ENCODE measurements at places on chromosomes 7 and 10.

DNA sequence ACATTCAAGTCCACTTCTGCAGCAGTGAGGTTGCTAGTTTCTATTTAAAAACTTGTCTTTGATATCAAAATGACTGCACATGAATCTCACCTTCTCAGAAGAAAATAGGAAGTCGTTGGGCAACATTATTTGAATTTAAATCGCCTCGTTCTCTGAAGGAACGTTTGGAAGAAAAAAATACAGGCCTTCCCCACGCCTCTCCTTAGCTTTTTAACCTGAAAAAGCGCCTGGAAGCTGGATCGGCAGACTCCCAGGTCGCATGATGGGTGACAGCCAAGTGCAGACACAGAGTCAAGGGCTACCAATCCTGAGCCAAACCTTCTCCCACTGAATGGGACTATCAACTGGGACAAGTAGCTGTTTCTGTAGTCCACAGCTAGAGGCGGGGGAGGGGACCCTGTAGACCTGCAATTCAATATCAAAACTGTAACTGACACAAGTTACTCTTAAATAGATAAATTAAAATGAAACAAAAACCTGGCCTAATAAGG lies 2.2 kb downstream of the FAM53B start:
- DNase-seq: no peak

- DNase-seq: no peak
These were observed 1.2 kb upstream of the MAP3K8 start for GRCh38 chr10:30432622-30433305.

DNA sequence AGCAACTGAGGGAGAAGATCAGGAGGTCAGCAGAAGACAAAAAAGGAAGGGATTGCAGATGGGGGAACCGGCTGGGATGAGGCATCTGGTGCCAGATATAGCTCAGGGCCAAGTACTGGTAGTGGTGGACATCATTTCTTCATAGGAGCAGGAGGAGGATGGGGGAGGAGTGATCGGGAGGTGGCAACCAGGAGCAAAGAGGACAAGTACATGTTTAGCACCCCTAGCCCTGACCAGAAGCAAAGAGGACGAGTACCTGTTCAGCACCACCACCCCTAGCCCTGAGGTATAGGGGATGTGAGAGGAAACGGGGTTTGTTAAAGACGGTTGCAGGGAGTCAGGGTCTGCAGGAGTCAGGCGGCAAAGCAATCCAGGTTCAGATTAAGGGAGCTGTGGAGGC lies 84.5 kb upstream of the NPS start:
- no peak for DNase-seq

- peak; percentile 54 for DNase-seq
These were observed 256.7 kb downstream of the AGMO start for GRCh38 chr7:15305002-15305600.

DNA sequence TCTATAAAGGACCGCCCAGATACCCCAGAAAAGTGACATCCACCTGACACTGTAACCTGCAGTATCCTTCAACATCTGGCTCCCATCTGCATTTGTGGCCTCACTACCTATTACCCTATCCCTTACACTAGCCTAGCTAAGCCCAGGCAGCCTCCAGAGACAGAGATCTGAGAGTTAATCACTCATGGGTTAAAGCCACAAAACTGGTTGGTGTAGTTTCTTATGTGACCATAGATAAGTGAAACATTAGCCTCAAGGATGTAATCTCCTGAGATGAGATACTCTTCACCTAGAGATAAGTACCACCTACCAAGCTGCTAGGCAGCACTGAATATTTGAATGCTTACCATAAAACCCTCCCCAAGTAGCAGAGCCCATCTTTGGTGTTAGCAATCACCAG lies 35.4 kb downstream of the CTTNBP2 start:
- no peak for DNase-seq

DNA sequence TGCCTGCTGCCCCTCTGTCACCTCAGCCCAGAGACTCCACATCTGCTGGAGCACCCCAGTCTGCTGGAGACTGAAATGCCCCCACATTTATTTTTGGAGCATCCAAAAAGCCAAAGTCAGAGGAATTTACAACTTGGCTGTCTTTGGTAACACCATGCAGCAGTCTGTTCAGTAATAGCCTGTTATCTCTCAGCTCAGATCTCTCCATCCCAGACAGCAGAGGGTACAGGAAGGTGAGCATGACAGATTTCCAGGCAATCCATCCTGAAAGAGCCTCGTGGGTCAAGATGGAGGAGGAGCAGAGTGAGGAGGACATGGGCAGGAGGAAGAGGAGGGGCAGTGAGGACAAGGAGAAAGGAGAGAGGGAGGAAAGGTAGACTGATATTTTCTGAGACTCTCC lies 55.9 kb downstream of the GRID1 start:
- no peak for DNase-seq

DNA sequence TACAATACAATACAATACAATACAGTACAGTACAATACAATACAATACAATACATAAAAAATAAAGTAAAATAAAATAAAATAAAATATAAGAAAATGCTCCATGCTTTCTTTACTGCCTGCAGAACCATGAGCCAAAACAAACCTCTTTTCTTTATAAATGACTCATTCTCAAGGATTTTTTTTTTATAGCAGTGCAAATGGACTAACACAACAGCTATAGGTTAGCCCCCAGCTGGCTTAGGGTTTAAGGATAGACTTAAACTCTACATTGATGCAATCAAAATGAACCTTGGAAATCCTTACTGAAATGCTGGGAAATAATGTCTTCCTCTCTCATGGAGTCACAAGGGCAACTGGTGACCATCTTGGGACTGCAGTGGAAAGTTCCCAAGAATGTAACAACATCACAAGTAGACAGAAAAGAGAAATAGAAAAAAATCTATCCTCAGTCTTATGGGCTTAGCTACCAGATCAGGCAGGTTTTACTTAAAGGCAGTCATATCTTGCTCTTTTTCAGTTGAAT lies 348.9 kb downstream of the ARL4A start:
- no peak for DNase-seq

DNA sequence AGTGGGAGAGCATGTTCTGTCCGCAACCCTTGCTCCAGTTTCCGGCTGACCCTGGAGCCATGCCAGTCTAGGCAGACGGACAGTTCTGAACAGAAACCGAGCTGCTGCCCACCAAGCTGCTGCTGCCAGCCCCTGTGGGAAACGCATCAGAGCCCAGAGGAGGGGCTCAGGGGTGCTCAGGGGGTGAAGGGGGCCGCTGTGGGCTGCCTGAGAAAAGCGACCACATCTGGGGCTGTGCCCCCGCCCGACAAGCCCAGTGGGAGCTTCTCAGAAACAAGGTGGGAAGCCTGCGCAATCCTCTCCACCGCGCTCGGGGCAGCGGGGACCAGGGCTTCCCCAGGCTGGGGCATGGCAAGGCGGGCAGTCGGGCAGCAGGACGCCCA lies 38.8 kb upstream of the CFAP46 start:
- no peak for DNase-seq

DNA sequence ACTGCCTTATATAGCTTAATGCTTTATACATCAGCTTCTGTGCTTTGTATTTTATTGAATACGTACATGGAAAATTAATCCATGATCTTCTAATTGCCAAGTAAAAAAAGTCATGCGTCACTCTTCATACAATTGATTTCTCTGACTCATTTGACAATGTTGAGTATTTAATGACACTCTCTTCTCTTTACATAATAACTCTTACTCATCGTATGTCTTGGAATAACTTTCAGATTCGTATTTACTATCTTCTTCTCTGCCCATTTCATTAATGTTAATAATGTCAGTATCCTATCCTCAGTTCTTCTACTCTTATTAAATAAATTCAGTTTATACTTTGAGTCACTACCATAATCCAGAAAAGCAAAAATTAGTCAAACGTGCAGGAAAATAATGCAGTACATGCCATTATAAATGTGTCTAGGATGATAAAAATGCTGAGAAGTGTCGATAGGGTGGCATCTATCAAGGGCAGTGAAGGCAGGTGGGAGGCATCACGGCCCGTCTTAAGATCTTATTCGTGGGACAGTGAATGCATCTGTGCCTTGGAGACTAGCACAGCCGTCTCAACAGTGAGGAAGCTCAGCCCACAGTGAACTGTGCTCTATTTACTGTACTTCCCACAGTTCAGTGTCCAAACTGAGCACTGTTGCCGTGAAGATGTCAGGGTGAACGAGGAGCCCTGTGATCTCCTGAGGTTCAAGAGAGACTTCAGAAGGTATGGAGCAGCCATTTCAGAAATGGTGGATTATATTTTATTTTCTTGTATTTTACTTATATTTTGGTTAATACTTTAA lies 39.8 kb upstream of the AKR1E2 start:
- DNase-seq: no peak

GRCh38 chr10:8350250-8350967 lies 295.9 kb downstream of the GATA3 start:
- DNase-seq: no peak

- no peak for DNase-seq
These were observed 224.5 kb upstream of the SP8 start for GRCh38 chr7:21011153-21011552.

DNA sequence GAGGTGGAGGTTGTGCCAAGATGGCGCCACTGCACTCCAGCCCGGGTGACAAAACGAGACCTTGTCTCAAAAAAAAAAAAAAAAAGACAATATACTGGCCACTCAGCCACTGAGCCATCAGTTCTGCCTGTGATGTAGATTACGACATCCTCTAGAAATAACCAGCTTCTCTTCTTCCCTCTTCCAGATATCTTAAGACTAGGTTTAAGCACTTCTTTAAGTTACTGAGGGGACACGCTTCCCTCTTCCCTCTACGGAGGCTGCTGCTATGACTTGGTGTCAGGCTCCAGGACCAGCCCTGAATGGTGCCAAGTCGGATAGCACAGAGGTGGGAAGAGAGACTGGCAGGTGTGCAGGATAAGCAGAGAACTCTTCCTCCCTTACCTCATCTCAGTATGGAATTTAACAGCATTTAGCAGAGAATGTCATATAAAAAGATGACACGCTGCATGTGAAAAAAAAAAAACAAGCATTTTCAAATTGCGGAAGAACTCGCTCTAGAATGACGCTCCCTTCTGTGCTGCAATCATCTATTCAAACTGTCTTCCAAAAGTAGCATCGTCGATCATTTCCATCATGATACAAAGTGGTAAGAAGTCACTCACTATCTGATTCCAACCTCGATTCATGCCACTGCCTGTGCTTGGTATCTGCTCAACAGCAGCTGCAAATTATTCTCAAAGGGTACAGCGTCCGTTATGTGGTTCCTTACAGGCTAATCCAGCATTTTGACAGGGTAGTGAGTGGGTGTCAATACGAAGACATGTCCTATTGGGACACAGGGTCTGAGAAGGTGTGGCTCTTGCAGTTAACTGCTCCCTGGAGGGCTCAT lies 13.8 kb downstream of the DAGLB start:
- DNase-seq: no peak

DNA sequence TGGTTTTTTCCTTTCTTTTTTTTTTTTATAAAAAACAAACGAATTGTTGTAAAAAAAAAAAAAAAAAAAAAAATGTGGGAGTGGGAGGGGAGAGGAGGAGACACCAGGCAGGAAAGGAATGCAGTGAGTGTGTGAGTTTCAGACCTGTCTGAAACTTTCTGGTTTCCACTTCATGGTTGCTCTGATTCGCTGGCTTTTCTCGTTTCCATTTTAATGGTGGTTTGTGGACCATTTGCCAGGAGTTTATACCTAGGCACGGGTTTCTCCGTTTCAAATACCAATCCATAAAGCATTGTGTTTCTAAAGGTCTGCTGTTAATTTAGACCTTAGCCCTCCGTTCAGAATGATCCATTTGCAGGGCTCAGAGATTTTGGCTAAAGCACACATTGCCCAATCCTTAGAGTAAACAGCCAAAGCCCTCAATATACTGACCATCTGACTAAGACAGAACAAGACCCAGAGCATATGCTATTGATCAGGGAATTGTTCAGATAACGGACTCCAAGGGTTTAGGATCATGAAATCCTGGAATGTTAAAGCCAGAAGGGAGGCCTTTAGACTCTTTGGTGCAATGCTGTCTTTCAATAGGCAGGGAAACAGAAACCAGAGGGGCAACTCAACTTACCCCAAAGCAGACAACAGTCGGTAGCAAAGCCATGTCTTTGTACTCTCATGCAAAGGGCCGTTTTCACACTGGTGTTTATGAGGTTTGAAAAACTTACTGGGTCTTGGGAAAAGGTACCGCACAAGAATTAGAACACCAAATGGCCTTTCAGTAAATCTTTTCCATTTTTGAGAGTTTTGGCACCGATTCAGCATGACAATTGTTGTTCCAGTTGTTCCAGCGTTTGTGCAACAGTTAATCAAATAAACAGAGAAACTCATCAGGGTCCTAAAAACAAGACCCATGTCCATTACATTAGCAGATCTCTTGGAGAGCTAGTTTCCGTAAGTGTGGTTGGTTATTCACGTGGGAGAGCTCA lies 94.3 kb upstream of the AGBL3 start:
- DNase-seq: no peak

DNA sequence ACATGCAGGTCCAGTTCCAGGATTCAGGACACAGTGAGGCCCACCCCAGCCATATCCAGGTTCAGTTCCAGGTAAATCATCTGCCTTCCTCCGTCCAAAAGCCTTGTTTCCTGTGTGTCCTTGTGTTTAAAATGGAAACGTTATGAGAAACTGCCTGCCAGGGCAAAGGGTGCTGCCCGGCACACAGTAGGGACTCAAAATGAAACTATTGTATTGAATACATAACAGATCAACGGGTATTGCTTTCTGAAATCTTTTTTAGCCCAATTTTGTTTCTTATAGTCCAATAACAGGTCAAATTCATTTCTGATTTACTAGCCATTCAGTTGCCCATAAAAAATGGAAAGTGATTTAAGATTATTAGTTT lies 115.5 kb downstream of the EGFR start:
- DNase-seq: no peak

DNA sequence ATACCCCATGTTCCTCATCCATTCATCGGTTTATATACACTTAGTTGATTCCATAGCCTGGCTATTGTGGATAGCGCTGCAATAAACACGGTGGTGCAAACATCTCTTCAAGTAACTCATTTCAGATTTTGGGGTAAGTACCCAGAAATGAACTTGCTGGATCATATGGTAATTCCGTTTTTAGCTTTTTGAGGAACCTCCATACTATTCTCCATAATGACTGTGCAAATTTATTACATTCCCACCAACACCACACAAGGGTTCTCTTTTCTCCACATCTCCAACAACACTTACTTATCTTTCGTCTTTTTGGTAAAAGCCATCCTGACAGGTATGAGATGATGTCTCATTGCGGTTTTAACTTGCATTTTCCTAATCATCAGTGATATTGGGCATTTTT lies 3.7 kb downstream of the NPFFR1 start:
- no peak for DNase-seq

GRCh38 chr7:36315309-36315944 lies 74.2 kb upstream of the ANLN start:
- DNase-seq: no peak

GRCh38 chr10:45374350-45375052 lies 485 bp downstream of the ALOX5 start:
- no peak for DNase-seq

- DNase-seq: no peak
These were observed 40.8 kb downstream of the TRIM24 start for GRCh38 chr7:138500892-138501291.

- no peak for DNase-seq
These were observed 1454.1 kb downstream of the GATA3 start for GRCh38 chr10:9508606-9509005.
